ENCODE measurements at places on chromosomes 6 and 20. TPM values are rescaled to one million over a fixed set of nuclear protein-coding genes. Genes with fewer than 3 reads are reported as not detected.

LAMP5 gene
- total RNA-seq: 1.8 TPM

HRH3 gene
- total RNA-seq: not detected

CDH26 gene
- total RNA-seq: 0.20 TPM

CLDN20 gene
- not detected for total RNA-seq

TCF15 gene
- 0.30 TPM for total RNA-seq

Data from ovary (tissue), 10 donors.